ENCODE measurements at places on chromosomes 13 and 19.

- DNase-seq = no peak
Measured at GRCh38 chr13:100197591-100198365, 108.9 kb downstream of the PCCA start.

DNA sequence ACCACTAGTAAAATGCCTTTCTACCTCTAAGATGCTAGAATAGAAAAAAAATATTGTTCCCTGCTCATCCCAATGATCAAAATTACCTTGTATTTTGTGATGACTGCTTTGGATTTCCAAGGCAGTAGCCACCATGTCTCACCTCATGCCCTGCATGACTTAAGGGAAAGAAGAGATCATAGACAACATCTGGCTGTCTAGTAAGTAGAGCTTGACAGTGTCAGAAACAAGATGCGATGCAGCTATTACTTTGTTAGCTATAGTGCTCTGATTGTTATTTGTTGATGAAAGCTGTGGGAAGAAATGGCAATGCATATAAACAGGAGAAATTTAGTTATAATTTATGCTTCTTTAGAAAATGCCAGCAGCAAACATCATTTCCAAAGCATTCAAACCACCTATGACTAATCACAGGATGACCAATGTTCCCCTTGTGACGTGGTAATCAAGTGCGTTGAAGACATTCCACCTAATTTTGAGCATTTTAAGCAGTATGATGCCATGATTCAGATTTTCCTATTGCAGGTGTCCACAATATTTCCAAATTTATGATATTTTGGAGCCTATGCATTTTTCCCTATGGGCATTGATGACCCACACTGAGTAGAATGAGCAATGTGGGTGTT is 308.3 kb downstream of the KCNRG start:
- no peak for DNase-seq

DNA sequence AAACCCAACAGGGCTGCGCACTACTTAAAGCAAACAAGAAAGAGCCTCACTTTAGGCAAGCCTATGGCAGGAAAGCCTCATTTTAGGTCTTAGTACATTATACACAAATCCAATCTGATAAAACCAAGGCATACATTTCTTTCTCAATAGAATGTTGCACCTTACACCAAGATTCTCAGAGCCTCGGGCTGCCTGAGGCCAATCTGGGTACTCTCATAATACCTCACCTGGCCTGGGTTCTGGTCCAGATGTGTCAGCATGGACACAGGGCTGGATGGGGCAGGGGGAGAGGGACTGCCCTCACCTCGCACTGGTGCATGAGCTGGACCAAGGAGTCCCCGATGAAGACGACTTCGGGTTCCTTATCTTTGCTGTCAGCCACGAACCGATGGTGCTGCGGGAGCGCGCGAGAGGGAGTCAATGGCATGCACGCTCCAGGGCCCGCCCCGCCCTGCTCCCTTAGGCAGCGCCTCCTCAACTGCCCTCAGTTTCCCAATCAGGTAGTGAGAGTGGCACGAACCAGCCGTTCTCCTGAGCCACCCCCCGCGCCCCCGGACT is at the start of gene PRR19:
PRR19 (plus strand) TSS at position 487 of the 558 bp plus-strand sequence. CDS start 7,453 bp downstream, outside the sequence.
- no peak for DNase-seq

DNA sequence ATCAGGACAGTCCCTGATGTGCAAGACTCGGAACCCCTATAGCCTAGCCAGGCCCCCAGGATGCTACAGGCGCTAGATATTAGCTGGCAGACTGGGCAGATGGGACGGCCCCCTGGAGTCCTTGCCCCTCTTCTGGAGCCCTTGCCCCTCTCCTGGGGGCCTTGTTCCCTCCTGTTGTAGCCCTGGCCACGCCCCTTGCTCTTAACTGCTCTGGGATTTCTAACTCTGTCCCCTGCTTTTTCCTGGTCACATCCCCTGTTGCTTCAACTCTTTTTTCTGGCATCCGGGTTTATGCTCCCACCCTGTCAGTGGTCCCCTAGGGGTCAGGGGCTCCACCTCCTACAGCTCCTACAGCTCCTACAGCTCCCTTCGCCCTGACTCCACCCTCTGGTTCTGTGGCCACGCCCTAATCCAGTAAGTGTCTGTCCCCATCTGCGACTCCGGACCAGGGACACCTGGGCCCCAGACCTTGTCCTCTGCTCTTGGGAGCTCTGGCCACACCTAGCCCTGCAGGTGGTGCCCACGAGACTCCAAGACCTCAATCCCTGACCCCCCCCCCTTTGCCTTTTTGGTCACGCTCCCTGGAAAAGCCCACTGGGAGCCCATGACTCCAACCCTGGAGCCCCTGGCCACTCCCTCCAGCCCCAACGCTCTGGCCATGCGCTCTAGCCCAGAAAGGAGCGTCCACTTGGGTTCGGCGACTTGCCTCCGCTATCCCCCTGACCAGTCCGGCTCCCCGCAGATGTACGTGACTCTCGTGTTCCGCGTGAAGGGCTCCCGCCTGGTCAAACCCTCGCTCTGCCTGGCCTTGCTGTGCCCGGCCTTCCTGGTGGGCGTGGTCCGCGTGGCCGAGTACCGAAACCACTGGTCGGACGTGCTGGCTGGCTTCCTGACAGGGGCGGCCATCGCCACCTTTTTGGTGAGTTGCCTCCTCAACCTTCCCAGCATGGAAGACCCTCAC is 6.8 kb downstream of the PLPPR2 start:
- DNase-seq = no peak

DNA sequence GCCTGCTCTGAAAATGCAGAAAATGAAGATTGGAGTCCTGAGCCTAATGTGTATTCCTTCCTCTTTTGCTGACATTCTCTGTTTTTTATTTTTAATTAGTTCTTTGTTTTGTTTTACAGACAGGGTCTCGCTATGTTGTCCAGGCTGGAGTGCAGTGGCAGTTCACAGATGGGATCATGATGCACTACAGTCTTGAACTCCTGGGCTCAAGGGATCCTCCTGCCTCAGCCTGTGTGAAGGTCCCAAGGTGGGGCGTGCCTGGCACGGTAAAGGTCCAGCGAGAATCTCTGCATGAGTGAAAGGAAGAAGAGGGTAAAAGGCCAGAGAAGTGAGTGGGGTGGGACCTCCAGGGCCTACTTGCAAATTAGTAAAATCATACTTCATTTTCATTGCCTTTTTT is 34.3 kb upstream of the DGKH start:
- no peak for DNase-seq

Data from left kidney (tissue), 8 donors.